ENCODE measurements at places on chromosomes 6 and 20.
A peak's percentile ranks its signal among the peaks of the same experiment; 100 is the strongest.

DNA sequence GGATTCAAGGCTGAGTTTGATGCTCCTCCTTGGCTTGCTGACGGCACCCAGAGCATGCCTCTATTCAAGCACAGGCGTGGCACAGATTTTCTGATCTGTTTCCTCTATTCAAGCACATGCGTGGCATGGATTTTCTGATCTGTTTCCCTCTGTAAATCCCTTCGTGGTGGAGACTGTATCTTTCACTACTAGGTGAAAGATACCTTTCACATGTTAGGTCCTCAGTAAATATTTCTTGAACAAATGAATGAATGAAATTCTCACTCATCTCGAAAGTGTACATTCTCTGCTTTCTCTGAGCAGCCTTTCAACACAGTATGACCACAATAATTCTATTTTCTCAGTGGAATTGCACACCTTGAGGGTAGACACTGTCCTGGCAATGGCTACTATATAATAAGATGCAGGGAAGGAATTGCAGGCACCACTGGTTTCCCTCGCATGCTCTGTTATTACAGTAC, 72.6 kb upstream of the F13A1 start:
- no peak for DNase-seq

DNA sequence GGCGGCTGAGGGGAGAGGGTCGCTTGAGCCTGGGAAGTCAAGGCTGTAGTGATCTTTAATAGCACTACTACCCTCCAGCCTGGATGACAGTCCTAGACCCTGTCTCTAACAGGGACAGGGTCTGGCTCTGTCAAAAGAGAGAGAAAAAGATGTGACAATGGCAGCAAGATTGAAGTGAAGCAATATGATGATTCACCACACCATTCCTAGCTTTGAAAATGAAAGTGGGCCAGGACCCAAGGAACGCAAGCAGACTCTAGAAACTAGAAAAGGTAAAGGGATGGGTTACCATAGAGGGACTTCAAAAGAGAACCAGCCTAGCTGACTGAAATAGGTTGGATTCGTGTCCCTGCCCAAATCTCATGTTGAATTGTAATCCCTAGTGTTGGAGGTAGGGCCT, 426.9 kb downstream of the HTR1B start:
- DNase-seq, result no peak

- DNase-seq, result no peak
Observed at GRCh38 chr6:21188505-21189223, 404.9 kb upstream of the SOX4 start.

GRCh38 chr6:87718662-87719433, 16.8 kb upstream of the AKIRIN2 start:
- no peak for DNase-seq

DNA sequence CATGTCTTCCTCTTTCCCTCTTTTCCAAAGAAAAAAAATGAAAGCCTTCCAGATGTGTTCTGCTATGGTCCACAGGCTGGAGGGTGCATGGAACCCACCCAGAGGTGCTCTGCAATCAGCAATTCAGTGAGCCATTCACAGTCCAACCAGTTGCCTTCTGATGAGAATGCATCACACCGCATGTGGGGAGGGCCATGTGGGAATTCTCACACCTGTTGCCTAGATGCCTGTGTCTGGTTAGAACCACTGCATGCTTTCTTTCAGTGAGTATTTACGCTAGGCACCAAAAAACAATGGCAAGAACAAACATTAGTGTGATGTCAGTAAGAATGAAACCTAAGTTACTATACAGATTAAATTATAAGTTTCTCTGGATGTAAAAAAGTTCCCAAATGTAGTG, 311.6 kb upstream of the CDYL start:
- no peak for DNase-seq

GRCh38 chr20:61900011-61900944, 165.4 kb downstream of the TAF4 start:
- DNase-seq, result no peak

DNA sequence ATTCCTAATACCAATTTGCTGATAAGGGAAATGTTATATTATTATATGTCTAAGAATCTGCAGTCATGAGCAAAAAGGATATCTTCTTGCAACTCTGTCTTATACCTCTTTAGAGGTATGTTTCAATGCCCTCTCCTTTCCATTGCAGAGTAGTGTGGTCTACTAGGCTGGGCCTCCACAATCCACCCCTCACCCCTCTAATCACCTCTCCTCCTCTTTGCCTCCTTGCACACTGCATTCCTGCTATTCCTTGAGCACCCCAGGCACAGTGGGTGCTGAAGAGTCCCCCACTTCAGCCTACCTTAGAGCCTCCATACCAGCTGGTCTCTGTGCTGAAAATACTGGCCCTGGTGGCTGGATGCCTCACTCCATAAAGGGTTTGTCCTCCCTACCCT, 26.9 kb downstream of the ARMC2 start:
- DNase-seq, result no peak

DNA sequence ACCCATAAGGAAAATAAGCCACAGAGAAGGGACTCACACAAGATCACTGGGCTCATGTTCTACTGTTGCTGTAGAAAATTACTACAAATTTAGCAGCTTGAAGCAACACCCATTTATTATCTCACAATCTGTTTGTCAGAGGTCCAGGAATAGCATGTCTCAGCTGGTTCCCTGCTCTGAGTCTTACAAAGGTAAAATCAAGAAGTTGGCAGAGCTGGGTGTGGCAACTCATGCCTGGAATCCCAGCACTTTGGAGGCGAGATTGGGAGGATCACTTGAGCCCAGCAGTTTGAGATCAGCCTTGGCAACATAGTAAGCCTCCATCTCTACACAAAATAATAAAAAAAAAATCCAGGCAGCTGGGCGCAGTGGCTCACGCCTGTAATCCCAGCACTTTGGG, 28.5 kb upstream of the ZNF831 start:
- DNase-seq, result no peak

DNA sequence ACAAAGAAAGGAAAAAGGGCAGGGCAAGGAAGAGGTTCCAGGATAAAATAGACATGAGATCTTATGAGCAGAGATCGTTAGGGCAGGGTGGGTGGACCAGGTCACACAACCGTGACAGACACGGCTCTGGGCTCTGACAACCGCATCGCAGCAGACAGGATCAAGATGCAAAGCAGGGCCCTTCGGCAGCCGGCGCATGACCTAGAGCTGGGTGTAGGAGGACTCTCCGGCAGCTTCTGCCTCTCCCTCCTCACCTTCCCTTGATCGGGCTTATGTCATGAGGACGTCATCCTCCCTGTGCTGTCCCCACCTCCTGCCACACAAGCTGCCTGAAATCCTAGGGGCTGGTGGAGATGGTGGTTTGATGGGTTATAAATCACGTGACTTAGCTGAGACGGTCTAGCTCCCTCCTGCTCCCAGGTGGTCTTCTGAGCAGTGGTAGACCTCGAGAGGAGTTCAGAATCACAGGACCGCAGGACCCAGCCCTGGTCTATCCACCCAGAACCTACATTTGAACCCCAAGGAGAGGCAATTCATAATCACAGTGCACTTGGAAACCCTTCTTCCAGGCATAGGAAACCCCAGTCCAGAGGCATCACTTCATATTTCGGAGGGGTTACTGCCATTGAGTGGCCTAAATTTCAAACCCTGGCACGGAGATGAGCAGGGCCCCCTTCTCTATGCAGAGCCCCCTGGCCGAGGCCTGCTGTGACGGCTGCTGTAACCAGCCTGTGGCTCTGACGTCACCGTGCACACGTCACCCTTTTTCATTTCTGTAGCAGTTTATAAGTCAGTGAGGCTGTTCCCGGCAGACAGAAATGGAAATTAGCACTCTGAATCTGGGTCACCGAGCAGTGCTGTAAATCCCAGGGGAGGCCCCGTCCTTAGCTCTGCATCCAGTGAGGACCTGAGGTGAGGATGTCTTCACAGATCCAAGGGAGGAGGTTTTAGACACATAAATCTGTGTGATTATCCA, 8.7 kb upstream of the CCR6 start:
- DNase-seq, result no peak

- DNase-seq, result no peak
Observed at GRCh38 chr20:4560667-4561066, 161.0 kb upstream of the PRND start.

GRCh38 chr6:42313941-42314570, 96.4 kb upstream of the MRPS10 start:
- no peak for DNase-seq

- no peak for DNase-seq
Observed at GRCh38 chr6:157145656-157146285, 177.5 kb downstream of the TMEM242 start.

- DNase-seq, result peak; percentile 41
Observed at GRCh38 chr20:58127701-58128111, 100.7 kb downstream of the ANKRD60 start.

DNA sequence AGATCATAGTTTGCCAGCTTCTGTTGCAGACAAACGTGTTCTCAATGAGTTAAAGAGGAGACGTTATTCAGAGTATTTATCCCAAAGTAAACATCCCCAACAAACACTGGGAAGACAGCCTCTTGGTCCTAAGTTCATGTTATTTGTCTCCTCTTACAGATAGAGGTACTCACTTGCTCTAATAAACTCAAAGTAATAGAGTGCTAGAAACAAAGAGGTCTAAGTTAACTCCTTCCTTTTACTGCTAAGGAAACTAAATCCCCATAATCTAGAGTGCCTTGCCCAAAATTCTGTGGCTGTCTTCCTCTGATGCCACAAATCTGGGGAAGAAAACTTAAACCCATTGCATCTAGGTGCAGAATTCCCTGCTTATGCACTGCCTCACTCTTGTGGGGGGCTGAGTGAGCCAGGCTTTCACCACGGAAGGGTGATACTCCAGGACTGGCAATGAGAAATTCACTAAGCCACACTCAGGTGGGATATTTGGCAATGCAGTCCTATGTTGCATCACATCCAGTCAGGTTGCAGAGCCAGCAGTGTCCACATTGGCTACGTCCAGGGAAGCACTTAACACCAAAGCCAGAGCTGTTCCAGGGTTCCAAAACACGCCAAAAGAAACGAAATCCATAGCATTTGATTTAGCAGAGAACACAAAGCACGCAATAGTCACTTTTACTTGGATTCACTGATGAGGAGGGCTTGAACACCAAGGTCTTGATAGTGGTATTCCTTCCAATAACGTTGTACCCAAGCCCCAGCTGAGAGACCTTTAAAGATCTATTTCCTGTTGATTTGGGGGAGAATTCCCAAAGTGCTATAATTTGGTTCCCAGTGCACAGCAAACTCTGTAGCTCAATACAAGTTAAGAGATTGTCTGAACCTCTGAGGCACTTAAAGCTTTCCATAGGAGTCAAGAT, 81.0 kb upstream of the FOXQ1 start:
- no peak for DNase-seq

DNA sequence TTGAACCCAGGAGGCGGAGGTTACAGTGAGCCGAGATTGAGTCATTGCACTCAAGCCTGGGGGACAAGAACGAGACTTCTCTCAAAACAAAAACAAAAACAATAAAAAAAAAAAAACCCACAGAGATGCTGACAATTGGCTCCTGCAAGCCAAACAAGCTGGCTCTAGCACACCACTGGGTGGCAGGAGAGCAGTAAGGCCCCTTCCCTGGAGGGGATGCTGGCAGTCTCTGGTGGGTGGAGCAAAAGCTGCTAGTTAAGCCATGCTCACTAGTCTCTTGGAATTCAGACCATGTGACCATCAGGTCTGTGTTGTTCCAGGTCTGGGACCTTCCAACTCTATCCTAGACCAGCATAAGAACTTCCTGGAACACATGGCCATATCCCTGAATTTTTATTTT, 18.9 kb upstream of the DSN1 start:
- DNase-seq, result peak; percentile 29

- DNase-seq, result no peak
Observed at GRCh38 chr20:18031888-18032509, 25.7 kb downstream of the OVOL2 start.

DNA sequence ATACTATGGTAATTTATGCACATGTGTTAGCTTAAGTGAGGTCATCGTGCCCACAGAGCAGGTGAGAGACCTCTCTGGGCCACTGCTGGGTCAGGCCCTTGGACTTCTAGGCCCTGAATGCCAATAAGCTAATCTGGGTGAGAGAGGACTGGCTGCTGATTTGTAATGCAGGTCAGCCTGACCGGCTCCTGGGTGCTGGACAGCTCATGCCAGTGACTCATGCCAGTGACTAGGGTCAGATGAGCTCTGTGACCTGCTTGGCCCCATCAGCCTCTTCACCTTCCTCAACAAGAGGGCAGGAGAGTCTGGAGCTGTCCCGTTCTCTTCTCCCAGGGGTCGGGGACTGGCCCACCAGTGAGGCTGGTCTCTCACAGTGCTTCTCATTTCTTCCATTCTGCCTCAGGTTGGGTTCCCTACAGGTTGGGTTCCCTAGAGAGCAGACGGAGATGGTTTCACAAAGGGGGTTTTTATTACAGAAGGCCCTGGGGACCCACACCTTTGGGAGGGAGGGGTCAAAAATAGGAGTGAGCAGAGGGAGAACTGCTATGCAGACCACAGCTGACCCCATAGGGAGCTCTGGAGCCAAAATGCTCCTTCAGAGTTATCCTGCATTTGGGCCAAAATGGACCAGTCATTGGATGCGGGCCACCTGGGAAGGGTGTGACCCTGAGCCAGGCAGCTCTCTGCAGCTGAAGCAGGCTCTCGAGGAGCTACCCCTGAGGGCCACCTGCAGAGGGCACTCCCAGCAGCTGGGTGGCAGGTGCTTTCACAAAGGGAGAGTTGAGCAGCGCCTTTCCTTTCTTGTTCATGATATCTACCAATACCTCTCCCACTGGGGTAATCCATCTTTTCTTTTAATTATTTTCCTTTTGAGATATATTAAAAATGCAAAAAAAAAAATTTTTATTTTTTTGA, 2.2 kb upstream of the OXT start:
- DNase-seq, result no peak

DNA sequence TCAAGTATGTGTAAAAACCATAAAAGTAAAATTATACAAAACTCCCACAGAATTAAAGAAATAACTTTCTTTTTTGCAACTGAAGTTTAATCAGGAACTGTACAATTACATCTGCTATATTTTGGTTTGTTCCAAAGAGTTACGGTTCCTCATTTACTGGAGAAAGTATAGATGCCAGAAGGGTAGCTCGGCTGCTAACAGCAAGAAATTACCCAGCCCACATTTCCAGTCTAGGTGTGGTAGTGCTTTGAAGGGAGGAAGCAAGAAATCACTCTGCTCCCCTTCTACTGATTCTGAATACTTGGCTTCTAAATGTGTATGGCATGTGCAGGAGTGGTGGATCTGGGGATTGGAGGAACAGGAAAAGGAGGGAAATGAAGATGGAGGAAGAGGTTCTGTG, 441.3 kb downstream of the CDC5L start:
- DNase-seq, result no peak

- no peak for DNase-seq
Observed at GRCh38 chr20:251354-251753, 6.2 kb upstream of the DEFB132 start.

DNA sequence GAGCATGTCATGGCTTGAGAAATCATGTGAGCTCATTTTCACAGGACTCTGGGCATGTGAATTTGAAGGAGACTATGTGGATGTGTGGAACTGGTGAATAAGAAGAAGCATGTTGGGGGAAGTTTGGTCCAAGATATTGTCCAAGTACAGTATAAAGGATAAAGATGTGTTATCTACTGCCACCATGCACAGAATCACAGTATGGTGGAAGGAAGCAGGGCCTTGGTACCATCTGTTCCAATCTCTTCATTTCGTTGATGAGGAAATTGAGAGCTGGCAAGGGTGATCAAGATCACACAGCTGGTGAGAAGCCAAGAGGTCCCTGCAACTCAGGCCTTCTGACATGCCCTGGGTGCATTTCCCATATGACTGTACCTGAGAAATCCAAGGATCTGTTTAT, 31.5 kb upstream of the RIPOR2 start:
- no peak for DNase-seq

Measured in AG09309 (cell line).